ENCODE measurements at places on chromosomes 3 and 15.

DNA sequence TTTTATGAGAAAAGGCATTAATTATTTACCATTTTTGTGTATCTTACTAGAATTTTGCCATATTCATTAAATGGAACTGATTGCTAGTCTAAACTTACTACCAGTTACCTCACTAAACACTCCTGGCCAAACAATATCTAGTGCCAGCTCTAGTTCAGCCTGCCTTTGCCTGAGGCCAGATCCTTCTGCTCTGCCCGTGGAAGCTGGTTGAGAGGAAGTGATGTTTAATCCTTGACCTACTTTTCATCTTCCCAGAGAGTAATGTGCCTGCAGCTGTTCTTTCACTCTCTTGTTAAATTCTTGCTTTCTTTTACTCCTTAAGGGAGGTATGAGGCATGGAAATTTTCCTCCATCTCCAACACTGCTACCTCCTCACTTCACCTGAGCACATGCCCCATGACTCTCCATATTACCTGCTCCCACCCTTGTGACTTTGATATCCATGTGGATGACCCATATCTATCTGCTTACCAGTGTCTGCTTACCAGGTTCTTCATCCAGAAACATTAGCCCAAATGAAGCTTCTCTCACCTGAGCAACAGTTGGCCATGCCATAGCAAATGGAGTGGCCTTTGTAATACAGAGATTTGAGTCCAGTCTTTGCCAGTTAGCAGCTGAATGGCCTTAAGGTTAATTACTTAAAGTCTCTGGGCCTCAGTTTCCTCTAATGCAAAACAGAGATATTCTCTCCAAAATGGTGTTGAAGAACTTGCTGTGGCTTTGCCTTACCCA lies 53.4 kb downstream of the UBE2E1 start:
- DNase-seq, result no peak

GRCh38 chr3:36557708-36558421 lies 177.6 kb downstream of the STAC start:
- no peak for DNase-seq

GRCh38 chr3:17038900-17039553 lies 154.3 kb downstream of the PLCL2 start:
- no peak for DNase-seq

DNA sequence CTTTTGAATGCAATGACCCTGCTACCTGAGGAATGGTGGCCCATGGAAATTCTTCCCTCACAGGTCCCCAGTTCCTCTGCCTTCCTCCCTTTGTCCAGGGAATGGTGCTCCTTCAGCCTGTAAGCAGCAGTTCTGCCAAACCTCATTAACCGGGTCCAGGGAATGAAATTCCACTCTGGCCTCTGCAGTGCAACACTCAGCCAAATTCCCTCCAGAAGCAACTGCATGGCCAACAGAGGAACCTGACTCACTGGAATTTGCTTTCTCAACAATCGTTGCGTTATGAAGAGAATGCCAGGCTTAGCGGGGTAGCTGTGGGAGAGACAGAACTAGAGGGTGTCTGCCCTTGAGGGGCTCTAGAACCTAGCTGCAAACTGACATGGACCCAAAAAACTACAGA lies 449.4 kb upstream of the PROK2 start:
- no peak for DNase-seq

GRCh38 chr3:62992520-62992919 lies 117.3 kb upstream of the CADPS start:
- no peak for DNase-seq

- peak; percentile 4 for DNase-seq
These were observed 100.3 kb upstream of the TPRG1 start for GRCh38 chr3:189071446-189071845.
